ENCODE measurements at places on chromosomes 1 and 21.

- DNase-seq, result no peak
Observed at GRCh38 chr1:202214089-202214843, 20.7 kb downstream of the LGR6 start.

- DNase-seq, result no peak
Observed at GRCh38 chr1:201678264-201679101, 139.6 kb downstream of the NAV1 start.

- no peak for DNase-seq
Observed at GRCh38 chr1:29653886-29654450, 417.6 kb downstream of the PTPRU start.

DNA sequence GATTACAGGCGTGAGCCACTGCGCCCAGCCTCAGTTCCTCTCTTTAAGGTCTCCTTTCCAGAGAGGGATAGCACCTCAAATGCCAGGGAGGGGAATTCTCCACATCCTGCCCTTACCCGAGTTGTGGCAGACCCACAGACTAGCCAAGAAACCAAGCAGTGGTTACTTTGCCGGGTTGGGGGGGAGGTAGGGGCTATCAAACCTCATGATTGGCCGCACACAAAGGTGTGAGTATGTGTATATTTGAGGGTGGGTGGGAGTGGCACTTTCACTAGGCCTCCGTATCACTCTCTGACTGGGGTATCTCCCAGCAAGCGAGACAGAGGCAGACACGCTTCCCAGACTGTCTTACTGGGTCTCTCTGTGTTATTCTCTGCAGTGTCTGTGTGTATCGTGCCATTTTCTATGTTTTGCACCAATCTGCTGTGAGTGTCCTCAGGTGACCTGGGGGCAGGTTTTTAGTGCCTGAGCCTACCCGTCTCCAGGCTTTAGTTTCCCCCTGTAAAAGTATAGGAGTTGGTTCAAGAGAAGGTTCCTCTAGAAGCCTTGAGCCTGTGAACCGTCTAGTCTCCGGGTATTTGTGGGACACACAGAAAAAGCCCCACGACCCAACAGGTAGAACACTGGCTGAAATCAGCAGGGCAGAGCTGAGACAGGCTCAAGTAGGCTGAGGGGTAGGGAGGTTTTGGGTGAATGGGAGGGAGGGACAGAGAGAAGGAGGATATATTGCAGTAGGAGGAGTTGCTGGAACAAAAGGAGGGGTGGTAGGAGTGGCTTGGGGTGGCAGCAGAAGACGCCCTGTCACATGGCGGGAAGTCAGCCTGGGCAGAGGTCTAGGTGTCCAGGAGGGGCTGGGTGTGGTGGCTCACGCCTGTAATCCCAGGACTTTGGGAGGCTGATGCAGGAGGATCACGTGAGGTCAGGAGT, 10.3 kb downstream of the LMNA start:
- peak; percentile 42 for DNase-seq

- peak; percentile 25 for DNase-seq
Observed at GRCh38 chr21:45104560-45104959, 30.2 kb downstream of the ADARB1 start.

DNA sequence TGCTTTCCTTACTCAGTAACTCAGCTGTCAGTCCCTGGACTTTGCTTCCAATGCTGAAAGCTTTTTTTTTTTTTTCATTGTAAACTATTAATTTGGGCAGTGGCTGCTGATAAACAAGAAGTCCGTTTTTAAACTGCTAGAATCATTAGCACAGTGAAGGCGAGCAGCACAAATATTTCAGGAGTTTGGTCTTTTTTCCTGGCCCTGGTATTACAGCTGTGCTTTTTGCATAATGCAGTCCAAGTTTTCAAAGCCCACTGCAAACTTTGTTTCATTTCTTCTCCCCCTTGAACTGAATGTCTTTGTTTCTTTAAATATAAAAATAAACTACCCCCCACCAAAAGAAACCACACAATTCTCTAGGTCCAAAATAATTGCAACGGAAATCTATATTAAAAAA, 6.6 kb downstream of the GLIS1 start:
- no peak for DNase-seq

GRCh38 chr21:42375506-42375905, 9.2 kb upstream of the TFF1 start:
- DNase-seq, result no peak

DNA sequence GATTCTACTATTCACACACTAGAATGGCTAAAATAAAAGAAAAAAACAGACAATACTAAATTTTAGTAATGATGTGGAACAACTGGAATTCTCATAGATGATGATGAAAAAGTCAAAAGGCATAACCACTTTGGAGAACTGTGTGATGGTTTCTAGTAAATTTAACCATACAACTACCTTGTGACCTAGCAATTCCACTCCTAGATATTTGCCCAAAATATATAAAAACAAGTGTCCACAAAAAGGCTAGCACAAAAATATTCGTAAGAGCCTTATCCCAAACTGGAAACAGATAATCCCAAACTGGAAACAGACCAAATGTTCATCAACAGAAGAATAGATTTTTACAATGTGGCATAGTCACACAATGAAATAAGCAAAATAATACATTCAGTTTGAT, 67.9 kb upstream of the PGBD5 start:
- DNase-seq, result no peak

GRCh38 chr1:232699814-232700213, 69.9 kb upstream of the SIPA1L2 start:
- DNase-seq, result no peak

GRCh38 chr1:115712911-115713609, 55.5 kb downstream of the CASQ2 start:
- no peak for DNase-seq

DNA sequence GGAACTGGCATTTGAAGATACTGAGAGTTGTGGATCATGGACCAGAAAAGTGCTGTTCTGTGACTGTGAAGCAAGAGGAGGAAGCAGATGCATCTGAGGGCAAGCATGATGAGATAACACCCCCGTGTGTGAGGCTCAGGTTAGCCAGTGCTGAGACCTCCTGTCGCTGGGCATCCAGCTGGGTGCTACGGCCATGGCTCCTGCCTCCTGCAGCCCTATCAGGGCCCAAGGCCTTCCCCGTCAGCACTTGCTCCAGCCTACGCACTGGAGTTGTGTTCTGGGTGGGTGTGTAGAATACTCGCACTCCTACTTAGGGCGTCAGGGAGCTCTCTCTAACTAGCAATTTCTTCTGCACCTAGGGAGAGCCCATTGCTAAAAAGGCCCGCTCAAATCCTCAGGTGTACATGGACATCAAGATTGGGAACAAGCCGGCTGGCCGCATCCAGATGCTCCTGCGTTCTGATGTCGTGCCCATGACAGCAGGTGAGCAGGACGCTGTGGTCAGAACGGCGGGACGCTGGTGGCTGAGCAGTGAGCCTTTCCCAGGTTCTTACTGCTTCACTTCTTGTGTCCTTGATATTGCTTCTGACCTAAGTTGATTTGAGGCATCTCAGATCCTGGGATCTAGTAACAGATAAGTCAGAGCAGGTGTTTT, 6.5 kb downstream of the PPIE start:
- no peak for DNase-seq
